Psoas muscle (tissue), 8 donors: ENCODE measurements at places on chromosomes 6 and 20. TPM values are rescaled to one million over a fixed set of nuclear protein-coding genes. Genes with fewer than 3 reads are reported as not detected.

SNRPB gene
- total RNA-seq, result 82.8 TPM

TCF21 gene
- total RNA-seq, result 0.32 TPM

REM1 gene
- total RNA-seq, result 0.91 TPM

PRDM1 gene
- 1.3 TPM for total RNA-seq

SCUBE3 gene
- not detected for total RNA-seq

- H3K27ac ChIP-seq, result no peak overlapping the region
- H3K4me3 ChIP-seq, result no peak overlapping the region
- H3K4me1 ChIP-seq, result no peaks in the 10 kb centered on the region
- peaks cover 5% of the 10 kb centered on the region for H3K36me3 ChIP-seq
These were observed 19.8 kb upstream of the MAP1LC3A start for GRCh38 chr20:34538671-34539123.

DNA sequence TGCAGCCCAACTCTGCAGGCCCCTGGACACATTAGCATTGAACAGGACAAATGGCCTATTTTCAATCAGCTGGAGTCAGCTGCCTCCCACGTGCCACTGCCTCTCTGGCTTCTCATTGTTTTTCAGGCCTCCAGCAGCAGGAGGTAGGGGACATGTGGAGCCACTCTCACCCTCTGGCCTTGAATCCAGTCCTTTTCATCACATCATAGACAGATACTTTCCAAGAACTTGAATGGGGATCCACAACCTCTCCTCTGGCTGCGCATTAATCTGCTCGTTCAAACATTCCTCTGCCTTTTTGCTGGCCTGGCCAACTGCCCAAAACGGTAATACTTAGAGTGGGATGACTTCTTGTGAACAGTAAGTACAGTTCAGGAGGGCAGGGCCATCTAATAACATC lies 592.3 kb downstream of the PKHD1 start:
- H3K36me3 ChIP-seq, result no peaks in the 10 kb centered on the region
- DNase-seq, result no peak
- no peak overlapping the region for H3K4me3 ChIP-seq
- no peaks in the 10 kb centered on the region for H3K27me3 ChIP-seq
- H3K4me1 ChIP-seq, result no peaks in the 10 kb centered on the region
- no peak overlapping the region for H3K27ac ChIP-seq

GRCh38 chr20:51132279-51132678 lies 109.4 kb upstream of the KCNG1 start:
- H3K36me3 ChIP-seq, result no peaks in the 10 kb centered on the region
- H3K4me3 ChIP-seq, result no peak overlapping the region
- no peaks in the 10 kb centered on the region for H3K4me1 ChIP-seq
- H3K27me3 ChIP-seq, result peaks cover 3% of the 10 kb centered on the region
- no peak for DNase-seq
- no peak overlapping the region for H3K27ac ChIP-seq

DNA sequence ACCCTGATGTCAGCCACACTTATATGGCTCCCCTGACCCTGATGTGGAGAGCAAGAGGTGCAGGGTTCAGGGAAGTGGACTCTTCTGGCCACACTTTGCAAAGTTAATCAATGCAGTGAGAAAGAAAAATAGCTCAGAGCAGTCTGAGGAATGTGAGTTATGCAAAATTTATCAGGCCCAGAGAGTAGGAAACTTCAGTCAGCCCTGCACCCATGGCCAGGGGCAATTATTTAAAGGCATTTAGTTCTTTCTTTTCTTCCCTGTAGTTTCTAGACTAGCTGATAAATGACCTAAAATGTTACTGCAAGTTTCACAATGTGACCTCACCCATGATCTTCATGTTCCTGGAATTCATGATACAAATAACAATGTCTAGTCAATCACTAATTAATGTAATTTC lies 143.7 kb upstream of the GGTLC1 start:
- no peaks in the 10 kb centered on the region for H3K36me3 ChIP-seq
- H3K4me1 ChIP-seq, result no peaks in the 10 kb centered on the region
- H3K27me3 ChIP-seq, result no peaks in the 10 kb centered on the region
- H3K4me3 ChIP-seq, result no peak overlapping the region
- H3K27ac ChIP-seq, result no peak overlapping the region
- no peak for DNase-seq

- no peak for DNase-seq
- no peaks in the 10 kb centered on the region for H3K36me3 ChIP-seq
- H3K4me3 ChIP-seq, result no peak overlapping the region
- no peak overlapping the region for H3K27ac ChIP-seq
These were observed 17.5 kb upstream of the HINT3 start for GRCh38 chr6:125939026-125939425.

DNA sequence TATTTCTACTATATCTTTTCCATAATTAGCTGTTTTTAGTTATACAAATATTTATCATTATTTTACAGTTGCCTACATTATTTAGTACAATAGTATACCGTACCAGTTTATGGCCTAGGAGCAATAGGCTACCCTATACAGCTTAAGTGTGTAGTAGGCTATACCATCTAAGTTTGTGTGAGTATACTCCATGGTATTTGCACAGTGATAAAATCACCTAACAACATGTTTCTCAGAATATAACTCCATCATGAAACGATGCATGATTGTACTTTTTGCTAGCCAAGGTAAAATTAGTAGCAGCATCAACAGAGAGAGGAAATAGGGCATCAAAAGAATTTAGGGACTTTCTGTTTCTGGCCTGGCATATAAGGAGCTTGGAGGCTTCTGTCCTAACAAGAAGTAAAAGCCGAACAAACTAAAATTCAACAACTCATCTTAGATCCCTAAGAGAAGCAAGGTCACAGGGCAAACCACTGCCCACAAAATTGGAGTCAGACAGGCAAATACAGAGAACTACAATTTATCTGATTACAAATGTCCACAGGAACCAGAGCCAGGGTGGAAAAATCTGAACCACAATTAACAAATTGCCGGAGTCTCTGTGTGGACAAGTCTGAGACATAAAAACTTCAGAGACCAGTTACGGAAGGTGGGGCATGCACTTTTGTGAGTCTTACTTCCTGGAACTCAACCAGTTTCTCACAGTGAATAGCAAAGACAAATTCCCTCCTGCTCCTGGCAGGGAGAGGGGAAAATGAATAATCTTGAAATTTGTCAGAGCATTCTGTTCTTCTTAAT lies 671.4 kb downstream of the RFPL4B start:
- DNase-seq, result no peak
- no peaks in the 10 kb centered on the region for H3K36me3 ChIP-seq
- no peaks in the 10 kb centered on the region for H3K4me1 ChIP-seq
- no peaks in the 10 kb centered on the region for H3K27me3 ChIP-seq
- H3K27ac ChIP-seq, result no peak overlapping the region

- DNase-seq, result no peak
- peak overlapping the region; percentile 66 for H3K27ac ChIP-seq
- H3K4me1 ChIP-seq, result peaks cover 14% of the 10 kb centered on the region
- H3K4me3 ChIP-seq, result peak overlapping the region; percentile 83
These were observed 651 bp upstream of the SAMHD1 start for GRCh38 chr20:36951979-36952738.
